ENCODE measurements at places on chromosomes 4 and X. TPM values are rescaled to one million over a fixed set of nuclear protein-coding genes. Genes with fewer than 3 reads are reported as not detected.

- DNase-seq: no peak
Measured at GRCh38 chrX:52422884-52423283, 54.1 kb downstream of the XAGE2 start.

DNA sequence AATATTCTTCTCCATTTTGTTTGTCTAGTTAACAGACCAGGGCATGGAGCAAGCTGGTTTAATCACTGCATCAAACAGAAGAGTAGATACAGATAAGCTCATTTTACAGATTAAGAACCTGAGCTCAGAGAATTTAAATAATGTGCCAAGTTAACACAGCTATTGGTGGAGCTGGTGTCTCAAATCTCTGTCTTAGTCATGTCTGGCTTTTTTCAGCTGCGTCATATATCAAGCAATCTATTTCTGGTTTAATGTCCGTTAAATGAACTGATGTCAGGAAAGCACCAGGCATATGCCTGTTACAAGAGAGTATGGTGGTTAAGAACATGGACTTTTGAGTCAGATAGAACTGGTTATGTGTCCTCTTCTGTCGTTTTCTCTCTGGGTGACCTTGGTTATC, 79.8 kb upstream of the ADGRA3 start:
- DNase-seq: no peak

GRCh38 chrX:109739625-109740432, 6.8 kb upstream of the ACSL4 start:
- DNase-seq: no peak

DNA sequence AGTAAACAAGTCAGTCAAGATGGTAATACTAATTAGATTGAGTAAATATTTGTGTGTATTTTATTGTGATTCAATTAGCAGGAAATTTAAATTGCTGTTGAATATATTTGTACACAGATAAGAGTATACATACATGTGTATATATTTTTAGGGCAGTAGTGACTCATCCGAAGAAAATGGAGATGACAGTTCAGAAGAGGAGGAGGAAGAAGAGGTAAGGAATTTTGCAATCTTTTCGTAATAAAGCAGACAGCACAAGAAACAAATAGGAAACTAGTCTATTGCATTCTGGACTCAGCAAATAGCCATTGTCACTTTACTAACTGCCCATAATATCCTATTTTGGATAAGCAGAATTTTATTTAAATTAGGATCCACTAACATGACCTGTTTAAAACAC, 6.6 kb downstream of the IBSP start:
- no peak for DNase-seq

Gene NLGN3
- 1.7 TPM for total RNA-seq
